NAMALWA (cell line): ENCODE measurements at places on chromosomes 12 and 14.

- DNase-seq = no peak
Observed at GRCh38 chr12:119994892-119995658, 6.0 kb downstream of the BICDL1 start.

DNA sequence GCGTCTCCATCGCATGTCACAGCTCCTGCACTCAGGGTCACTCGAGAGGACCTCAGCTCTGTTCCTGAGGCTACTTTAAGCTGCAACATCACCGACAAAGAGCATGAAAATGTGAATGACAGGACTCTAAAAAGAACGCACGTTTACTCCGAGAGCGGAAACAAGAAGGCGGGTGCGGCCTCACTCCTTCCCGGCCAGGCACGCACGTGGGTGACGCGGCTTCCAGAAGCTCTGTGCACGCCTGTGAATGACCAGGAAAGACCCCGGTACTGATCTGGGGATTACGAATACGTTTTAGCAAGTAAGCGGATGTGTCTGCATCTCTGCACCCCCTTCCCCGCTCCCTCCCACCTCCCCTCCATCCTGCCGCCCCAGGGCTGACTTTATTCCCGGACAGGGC, 15.2 kb upstream of the GALNT9 start:
- no peak for DNase-seq

- no peak for DNase-seq
Observed at GRCh38 chr12:79988368-79988767, 53.5 kb upstream of the PPP1R12A start.

DNA sequence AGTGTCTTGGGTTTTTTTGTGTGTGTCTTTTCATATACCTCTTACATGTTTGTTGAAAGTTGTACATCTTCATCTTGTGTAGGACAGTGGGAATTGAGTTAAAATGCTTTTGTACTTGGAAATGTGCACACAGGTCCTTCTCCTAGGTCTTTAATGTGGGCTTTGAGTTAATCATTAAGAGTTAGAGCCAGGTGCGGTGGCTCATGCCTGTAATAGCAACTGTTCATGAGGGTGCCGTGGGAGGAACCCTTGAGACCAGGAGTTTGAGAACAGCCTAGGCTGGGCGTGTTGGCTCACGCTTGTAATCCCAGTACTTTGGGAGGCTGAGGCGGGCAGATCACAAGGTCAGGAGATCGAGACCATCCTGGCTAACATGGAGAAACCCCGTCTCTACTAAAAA, 13.9 kb downstream of the CLECL1 start:
- peak; percentile 23 for DNase-seq
